ENCODE measurements at places on chromosomes 2 and 18. TPM values are rescaled to one million over a fixed set of nuclear protein-coding genes. Genes with fewer than 3 reads are reported as not detected.

AGXT gene
- total RNA-seq: not detected

KCNK3 gene
- 1.4 TPM for total RNA-seq

CSRNP3 gene
- total RNA-seq: 1.4 TPM

DNA sequence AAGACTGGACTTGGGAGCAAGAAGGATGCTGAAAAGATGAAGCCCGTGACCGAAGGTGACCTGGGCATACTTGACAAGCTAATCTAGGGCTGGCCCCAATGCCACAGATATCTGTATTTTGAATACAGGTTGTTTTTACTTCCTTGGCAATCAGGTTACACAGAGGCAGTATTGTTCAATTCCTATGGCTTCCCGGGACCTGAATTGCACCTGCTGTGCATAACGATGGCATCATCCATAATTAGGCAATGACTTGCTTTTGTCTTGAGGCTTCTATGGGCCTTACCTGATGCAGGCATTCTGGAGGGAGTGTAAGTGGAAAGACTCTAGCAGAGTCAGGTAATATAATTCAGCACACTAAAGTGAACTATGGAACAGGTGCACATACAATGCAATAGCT lies 60.6 kb upstream of the CUL3 start:
- no peaks in the 10 kb centered on the region for H3K36me3 ChIP-seq
- DNase-seq: no peak
- H3K27me3 ChIP-seq: no peaks in the 10 kb centered on the region
- no peak overlapping the region for H3K27ac ChIP-seq
- no peaks in the 10 kb centered on the region for H3K4me1 ChIP-seq

Measured in breast epithelium (tissue), 4 donors.